ENCODE measurements at places on chromosomes 1 and 21.

DNA sequence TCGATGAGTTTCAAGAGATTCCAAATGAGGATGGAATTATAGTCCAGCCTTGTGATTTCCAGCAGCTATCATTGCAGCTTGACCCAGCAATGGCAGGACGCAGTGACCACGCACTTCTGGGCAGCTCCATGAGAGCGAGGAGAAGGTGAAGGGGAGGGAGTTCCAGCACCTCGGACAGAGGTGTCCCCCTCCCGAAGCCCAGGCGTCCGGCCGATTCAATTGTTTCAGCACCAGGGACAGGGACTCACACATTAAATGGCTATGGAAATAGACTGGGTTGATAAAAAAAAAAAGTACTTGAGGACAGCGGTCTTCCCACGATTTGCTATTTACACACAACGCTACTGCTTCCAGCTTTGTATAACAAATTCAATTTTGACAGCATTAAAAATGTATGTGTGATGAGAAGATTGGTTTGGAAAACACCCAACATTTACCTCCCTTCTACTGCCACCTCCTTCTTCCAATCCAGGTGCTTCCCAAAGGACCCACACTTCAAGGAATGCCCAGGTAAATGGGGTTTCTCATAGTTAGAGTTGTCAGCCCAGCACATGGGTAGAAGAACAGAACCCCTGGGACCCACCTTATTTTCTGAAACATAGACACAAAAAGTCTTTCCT, 71.8 kb downstream of the DISP3 start:
- peak; percentile 48 for DNase-seq

DNA sequence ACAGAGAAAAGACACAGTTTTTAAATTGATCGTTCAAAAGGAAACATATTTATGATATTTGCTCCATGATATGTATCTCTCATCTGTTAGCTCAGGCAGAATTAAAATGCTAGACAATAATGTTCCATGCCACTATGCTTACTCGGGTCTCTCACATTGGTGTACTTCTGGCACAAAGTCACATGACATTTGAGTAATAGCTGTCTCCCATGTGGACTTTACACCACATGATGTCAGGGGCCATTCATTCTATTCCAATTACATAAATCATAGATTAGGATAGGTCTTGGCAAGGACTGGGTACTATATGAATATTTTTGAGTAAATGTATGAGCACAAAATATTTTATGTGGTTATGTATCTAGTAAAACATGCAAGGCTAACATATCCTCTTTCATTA, 648.4 kb downstream of the PLA2G4A start:
- no peak for DNase-seq

GRCh38 chr1:98385652-98386051, 275.9 kb upstream of the SNX7 start:
- DNase-seq = no peak

GRCh38 chr1:183553764-183554163, 36.5 kb downstream of the NCF2 start:
- DNase-seq = no peak

- DNase-seq = no peak
Measured at GRCh38 chr1:98201666-98202081, 280.8 kb upstream of the DPYD start.

- no peak for DNase-seq
Measured at GRCh38 chr1:161378014-161378413, 10.3 kb upstream of the CFAP126 start.

DNA sequence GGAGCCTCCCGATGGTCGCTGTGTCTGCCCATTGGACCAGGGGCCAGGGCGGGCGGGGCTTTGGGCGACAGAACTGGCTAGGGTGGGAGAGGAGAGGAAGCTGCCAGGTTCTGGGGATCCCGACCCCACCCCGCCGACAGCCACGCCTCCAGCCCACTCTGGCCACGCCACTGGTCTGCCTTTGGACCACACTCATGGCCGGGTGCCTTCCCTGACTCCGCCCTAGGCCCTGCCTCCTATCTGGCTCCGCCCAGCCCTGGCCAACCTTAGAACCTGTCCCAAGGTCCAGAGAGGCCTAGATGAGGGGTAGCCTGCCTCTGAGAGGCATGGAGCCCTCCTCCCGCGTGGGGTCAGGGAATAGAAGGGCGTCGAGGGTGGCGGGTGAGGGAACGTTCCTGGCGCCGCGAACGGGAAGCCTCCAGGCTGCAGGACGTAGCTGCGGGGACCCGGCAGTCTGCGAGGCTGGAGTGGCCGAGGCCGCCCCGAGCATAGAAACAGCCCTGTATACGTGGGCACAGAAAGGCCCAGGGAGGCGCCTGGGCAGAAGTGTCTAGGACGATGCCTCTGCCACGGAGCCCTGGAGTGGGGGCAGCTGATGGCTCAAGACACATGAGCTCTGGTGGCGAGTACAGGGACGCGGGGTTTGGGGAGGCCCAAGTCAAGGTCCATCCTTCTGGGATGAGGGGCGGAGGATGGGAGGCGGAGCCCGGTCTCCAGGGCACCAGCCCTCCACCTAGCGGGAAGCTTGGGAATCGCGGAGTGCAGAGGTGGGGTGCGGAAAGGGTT, 11.5 kb upstream of the COL16A1 start:
- peak; percentile 76 for DNase-seq

DNA sequence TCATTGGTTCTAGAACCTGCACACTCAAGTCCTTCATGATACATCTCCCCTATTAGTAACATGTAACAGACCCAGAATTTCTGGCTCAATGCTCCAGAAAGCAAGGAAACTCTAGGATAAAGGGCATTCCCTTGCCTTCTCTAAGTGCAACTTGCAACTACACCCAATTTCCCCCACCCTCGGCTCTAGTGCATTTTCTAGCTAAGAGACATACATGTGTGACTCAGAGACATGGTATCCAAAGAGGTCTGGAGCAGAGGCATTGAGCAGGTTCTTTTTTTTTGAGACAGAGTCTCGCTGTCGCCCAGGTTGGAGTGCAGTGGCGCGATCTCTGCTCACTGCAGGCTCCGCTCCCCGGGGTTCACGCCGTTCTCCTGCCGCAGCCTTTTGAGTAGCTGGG, 132.9 kb downstream of the ZC3H11B start:
- no peak for DNase-seq

- DNase-seq = no peak
Measured at GRCh38 chr1:185961664-185962063, 227.5 kb downstream of the HMCN1 start.

GRCh38 chr1:86787621-86788020, 83.2 kb downstream of the SH3GLB1 start:
- DNase-seq = no peak

DNA sequence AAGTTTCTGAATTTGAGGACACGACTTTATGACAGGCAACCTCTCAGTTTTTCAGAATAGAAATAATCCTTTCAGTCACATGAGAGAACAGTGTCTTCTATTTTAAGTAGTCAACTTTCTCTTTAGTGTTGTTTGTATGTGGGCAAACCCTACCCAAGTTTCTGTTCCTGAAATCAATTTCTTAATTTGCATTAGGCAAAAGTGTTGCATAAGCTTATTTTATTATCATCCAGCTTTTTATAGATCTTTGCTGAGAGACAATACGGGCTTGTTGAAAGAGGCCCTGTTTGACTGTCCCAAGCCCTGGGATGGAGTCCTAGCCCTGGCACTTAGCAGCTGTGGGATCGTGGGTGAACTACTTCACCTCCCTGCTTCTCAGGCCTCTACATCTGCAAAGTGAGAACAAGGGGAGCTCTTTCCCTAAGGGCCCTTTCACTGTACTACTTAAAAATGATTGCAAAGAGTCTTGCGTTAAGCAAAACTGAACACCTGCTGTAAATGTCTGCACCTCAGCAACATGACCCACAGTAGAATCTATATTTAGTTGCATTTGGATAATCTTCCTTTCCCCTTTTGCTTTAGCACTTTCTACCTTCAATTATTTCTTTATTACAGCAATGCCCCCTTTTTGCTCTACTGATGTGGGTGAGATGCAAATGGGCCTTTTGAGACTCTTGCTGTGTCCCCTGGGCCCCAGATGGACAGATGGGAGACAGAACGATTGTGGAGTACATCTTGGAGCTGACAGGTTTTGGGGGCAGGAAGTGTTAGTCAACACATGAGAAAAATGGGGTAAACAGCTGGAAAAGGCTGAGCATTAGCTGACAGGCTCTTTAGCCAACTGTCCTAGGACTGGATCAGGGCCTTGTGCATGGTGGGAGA, 41.0 kb upstream of the SCAF4 start:
- DNase-seq = no peak

DNA sequence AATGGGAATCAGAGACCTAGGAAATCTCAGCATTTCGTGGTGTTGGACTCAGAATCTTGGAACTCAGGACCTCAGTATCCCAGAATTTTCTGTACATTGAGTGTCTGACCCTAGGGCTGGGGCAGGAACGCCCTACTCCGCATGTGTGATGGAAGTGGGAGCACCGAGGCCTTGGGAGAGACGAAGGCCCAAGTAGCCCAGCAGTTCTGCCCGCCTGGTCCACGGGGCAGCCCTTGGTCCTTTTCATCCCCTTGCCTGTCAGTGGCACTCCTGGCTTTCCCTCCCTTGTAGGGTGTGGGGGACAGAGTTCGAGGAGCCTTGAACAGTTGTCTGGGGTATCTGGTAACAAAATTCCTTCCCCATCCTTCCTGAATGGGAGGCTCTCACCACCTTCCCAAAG, 10.2 kb downstream of the A3GALT2 start:
- DNase-seq = no peak

DNA sequence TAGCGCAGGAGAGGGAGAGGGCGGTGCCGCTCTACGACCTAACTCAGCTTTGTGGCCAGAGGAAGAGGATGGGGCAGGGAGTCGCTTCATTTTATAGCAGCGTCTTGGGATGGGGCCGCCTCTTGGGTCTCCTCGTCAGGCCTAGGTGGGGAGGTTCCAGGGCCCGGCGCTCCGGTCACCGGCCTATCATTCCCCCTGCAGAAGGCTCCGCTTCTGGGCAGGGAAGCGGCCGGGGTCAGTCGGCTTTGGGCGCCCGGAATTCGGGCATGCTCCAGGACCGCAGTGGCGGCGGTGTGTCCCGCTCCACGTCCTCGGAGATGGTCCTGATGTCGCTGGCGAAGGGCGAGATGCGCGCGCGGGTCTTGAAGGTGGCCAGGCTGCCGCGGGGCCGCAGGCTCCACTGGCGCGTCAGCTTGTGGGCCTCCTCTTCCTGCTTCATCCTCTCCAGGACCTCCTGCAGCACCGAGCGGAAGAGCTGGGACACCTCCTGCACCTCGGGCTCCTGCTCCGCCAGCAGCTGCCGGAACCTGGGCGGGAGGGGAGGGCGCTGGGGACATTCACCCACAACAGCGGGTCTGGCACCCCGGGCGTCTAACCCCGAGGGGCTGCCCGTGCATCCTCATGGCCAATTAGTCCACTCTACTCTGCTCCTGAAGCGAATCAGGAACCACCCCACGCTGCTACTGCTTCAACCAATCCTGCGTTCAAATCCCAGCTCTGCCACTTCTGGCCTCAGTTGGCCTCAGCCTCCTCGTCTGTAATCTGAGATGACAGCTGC, 13.0 kb downstream of the RD3 start:
- no peak for DNase-seq

DNA sequence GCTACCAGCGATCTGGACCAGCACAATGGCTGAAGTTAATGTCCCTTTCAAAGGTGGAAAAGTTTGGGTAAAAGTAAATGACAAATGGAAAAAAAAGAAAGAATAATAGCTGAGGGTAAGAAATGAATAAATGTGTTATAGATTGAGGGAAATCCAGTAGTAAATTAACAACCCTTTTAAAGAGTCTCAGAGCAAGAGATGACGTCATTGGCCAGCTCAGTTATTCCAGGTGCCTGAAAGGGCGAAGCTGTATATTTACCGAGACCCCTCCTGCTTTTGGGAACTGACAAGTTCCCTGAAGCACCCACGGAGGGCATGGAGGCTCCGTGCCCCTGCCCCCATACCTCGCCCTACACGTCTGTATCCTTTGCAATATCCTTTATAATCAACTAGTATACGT, 40.5 kb upstream of the KCNJ6 start:
- no peak for DNase-seq

DNA sequence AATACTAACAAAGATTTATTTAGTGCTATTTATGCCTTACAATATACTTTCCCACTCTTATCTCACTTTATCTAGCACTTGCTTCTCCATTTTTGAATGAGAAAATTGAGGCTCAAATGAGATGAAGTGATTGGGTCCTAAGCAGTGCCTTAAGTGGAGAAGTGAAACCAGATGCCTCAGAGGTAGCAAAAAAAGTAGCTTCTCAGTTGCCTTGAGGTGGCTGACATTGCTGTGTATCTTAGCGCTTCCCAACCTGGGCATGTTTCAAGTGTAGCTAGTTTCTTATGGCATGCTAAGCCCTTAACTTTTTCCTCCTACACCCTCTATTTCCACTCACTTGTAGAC, 390.4 kb downstream of the OMA1 start:
- no peak for DNase-seq

DNA sequence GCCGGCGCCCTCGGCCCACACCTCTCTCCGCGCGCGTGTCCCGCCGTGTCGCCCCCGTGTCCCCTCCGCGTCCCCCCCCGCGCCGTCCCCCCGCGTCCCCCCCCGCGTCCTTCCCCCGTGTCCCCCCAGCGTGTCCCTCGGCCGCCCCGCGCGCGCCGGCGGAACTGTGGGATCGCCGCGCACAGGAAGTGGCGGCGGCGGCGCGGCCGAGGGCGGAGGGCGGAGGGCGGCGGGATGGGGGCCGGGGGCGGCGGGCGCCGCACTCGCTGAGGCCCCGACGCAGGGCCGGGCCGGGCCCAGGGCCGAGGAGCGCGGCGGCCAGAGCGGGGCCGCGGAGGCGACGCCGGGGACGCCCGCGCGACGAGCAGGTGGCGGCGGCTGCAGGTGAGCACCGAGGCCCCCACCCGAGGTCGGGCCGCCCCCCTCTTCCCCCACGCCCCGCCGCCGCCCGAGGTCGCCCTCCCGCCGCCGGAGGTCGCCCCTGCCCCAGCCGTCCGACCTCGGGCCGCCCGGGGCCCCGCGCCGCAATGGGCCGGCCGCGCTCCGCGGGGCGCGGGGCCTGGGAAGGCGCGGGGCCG, at the start of gene AGPAT3:
Gene AGPAT3, plus strand, starts transcription at position 262 of the 578 bp plus-strand sequence. CDS start 94,459 bp downstream, outside the sequence.
- no peak for DNase-seq

DNA sequence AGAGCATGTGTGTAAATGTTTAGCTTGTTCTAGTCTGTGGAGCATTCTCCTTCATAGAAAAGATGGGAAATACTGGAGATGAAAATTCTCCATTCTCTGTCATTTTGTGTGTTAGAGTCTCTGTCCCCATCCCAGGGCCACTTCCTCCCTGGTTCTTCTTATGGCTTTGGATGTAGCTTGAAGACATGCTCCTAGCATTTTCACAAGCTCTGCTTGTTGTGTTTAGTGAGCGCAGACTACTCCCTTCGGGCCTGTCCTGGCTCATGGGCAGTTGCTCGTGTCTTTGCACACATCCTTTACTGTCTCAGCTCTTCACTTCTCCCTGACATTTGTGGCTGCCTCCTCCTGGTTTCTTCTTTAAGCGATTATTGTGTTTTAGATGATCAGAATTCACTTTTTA, 30.4 kb downstream of the MAPKAPK2 start:
- no peak for DNase-seq
